ENCODE measurements at places on chromosomes 7 and 10.

GRCh38 chr10:57694956-57695608, 572.6 kb downstream of the IPMK start:
- no peak overlapping the region for H3K27ac ChIP-seq
- H3K27me3 ChIP-seq: no peaks in the 10 kb centered on the region
- no peaks in the 10 kb centered on the region for H3K36me3 ChIP-seq
- H3K4me1 ChIP-seq: no peaks in the 10 kb centered on the region
- no peak for DNase-seq

GRCh38 chr7:45031829-45032228, 31.8 kb downstream of the CCM2 start:
- H3K4me3 ChIP-seq: no peak overlapping the region
- H3K36me3 ChIP-seq: peaks cover 49% of the 10 kb centered on the region
- H3K27ac ChIP-seq: peak overlapping the region; percentile 85
- H3K27me3 ChIP-seq: no peaks in the 10 kb centered on the region

GRCh38 chr7:954330-955238, at the start of gene ADAP1:
ADAP1 (minus strand) TSS chr7:954680; CDS start chr7:954477, 203 bp downstream.
- peaks cover 2% of the 10 kb centered on the region for H3K27me3 ChIP-seq
- peak within 1 kb of the TSS; percentile 70 for H3K4me3 ChIP-seq
- peak; percentile 65 for DNase-seq
- peaks cover 12% of the 10 kb centered on the region for H3K36me3 ChIP-seq
- peak within 1 kb of the TSS; percentile 66 for H3K27ac ChIP-seq
- H3K4me1 ChIP-seq: peaks cover 15% of the 10 kb centered on the region

- H3K27me3 ChIP-seq: no peaks in the 10 kb centered on the region
- peak overlapping the region; percentile 85 for H3K27ac ChIP-seq
- H3K36me3 ChIP-seq: no peaks in the 10 kb centered on the region
- H3K4me1 ChIP-seq: peaks cover 25% of the 10 kb centered on the region
These were observed 115.2 kb downstream of the PLXNA4 start for GRCh38 chr7:132461032-132461592.

- H3K27me3 ChIP-seq: no peaks in the 10 kb centered on the region
- H3K27ac ChIP-seq: no peak overlapping the region
- H3K4me3 ChIP-seq: no peak overlapping the region
- no peaks in the 10 kb centered on the region for H3K4me1 ChIP-seq
- no peaks in the 10 kb centered on the region for H3K36me3 ChIP-seq
- DNase-seq: no peak
These were observed 21.1 kb upstream of the FAM13C start for GRCh38 chr10:59383436-59383835.

- no peak for DNase-seq
- H3K27ac ChIP-seq: no peak overlapping the region
- no peaks in the 10 kb centered on the region for H3K4me1 ChIP-seq
- no peak overlapping the region for H3K4me3 ChIP-seq
- H3K27me3 ChIP-seq: no peaks in the 10 kb centered on the region
These were observed 25.9 kb downstream of the TYW1 start for GRCh38 chr7:67022511-67022910.

DNA sequence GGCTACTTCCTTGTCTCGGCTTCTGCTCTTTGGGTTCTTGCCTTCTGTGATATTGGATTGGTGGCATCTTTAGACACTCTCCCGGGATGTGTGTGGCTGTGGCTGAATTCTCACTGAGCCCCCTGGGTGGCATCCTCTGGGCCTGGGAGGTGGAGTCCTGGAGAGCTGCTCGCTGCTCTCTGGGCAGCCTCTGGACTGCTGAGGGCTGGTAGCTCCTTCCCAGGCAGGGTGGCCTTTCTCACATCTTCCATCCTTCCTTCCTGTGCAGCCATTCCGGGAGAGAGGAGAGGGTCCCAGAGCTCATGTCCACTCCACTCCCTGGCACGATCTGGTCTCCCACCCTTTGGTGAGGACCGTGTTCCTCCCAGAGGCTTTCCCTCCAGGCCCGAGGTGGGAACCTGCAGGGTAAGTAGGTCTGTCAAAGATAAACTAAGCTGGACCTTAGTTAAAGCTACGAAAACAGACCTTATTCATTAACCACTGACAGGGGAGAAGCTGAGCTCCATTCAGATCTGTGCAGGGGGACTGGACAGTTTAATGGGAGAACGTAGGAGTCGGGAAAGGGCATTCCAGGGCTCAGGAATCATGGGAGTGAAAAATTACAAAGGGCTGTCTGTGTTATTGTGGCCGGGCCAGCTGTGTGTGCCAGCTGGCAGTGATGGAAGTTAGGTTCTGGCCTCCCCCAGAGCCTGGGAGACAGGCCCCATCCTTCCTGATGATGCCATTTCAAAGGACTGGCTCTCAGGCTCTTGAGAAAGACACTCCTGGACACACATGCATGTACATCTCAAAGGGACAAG, 8.7 kb downstream of the ATP6V0E2 start:
- H3K36me3 ChIP-seq: peaks cover 13% of the 10 kb centered on the region
- H3K27me3 ChIP-seq: no peaks in the 10 kb centered on the region
- H3K27ac ChIP-seq: peak overlapping the region; percentile 14
- no peak for DNase-seq
- H3K4me1 ChIP-seq: peaks cover 14% of the 10 kb centered on the region

- peak; percentile 81 for DNase-seq
- H3K27ac ChIP-seq: peak within 1 kb of the TSS; percentile 100
- H3K27me3 ChIP-seq: no peaks in the 10 kb centered on the region
- peaks cover 55% of the 10 kb centered on the region for H3K36me3 ChIP-seq
These were observed at the start of the genes ACTR3C and LRRC61 for GRCh38 chr7:150322833-150323681. ACTR3C (minus strand) TSS chr7:150323545; CDS start chr7:150295296, 28,249 bp downstream. LRRC61 (plus strand) TSS chr7:150323355; CDS start chr7:150336862, 13,507 bp downstream.

GRCh38 chr7:57482-58255, 134.7 kb upstream of the FAM20C start:
- no peaks in the 10 kb centered on the region for H3K36me3 ChIP-seq
- no peak overlapping the region for H3K4me3 ChIP-seq
- no peaks in the 10 kb centered on the region for H3K27me3 ChIP-seq
- no peaks in the 10 kb centered on the region for H3K4me1 ChIP-seq

DNA sequence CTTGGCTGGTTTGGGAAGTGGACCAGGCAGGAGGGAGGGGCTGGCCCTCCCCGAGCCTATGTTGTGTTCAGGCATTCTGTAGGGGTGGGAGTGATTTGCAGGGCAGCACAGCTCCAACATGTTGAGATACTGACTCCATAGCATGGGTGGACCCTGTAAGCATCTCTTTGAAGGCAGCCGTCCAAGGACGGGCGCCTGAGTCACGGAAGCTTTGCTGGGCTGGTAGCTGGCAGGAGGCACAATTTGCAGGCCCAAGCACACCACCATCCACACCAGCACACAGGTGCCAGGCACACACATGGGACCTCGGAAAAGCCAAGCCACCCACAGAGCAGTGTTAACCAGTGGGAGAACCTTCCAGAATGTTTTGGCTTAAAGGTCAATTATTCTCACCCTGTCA, 505.1 kb upstream of the FOXK1 start:
- H3K4me3 ChIP-seq: no peak overlapping the region
- no peaks in the 10 kb centered on the region for H3K4me1 ChIP-seq
- no peaks in the 10 kb centered on the region for H3K27me3 ChIP-seq
- no peaks in the 10 kb centered on the region for H3K36me3 ChIP-seq
- no peak for DNase-seq
- H3K27ac ChIP-seq: no peak overlapping the region

DNA sequence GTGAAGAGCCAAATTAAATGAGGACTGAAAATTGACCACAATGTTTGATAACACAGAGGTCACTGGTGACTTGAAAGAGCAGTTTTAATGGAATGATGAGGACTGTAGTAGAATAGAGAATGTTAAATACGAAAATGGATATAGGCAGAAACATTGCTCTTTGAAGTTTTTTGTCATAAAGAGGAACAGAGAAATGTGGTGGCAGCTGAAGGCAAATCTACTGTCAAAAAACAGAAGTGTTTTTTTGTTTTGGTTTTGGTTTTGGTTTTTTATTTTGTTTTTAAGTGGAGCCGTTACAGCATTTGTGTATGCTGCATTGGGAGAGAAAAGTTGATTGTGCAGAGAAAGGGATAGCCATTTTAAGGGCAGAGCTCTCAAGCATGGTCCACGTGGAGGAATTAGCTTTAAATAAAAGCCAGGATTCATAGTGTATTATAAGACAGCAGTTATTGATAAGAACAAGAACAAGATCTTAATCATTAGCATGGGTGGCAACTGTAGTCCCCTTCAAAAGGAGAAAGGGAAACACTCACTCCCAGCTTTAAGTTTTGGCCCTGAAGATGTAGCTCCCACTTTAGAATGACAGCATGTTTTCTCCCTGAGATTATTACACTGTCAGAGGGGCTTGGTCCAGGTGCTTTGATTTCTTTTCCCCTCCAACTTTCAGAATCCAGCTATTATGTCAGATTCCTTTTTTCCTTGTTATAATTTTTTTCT, 156.7 kb upstream of the BET1 start:
- H3K4me3 ChIP-seq: no peak overlapping the region
- H3K36me3 ChIP-seq: no peaks in the 10 kb centered on the region
- no peak for DNase-seq
- H3K4me1 ChIP-seq: peaks cover 7% of the 10 kb centered on the region
- H3K27me3 ChIP-seq: peaks cover 1% of the 10 kb centered on the region

DNA sequence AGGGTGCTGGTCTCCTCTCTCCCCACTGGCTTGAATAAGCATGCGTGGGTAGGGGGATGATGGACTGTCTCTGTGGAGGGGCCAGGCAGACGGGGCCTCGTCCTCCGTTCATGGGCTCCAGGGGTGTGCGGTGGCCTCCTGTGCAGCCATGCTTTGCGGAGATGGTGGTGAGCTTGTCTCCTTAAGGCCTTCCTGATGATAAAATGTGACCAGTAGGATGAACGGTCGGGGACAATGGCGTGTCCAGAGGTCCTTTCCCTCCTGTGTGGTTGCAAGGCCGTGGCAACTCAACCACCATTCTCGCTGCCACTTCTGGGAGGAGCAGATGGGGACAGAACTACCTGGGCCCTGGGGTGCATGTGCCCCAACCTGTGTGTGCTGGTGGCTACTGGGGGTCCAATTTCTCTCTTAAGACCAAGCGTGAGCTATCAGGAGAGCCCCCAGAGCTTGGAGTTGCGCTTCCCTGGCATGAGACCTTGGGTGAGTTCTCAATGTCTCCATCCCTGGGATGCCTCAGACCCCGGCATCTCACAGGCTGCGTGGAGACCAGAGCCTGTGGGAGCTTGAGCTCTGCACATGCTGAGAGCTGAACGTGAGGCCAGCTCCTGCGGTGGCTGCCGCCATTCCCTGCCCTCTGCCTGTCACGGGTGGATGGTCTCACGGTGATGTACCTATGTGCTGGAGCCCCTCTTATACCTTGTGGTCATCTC, 112.2 kb downstream of the INPP5A start:
- H3K4me1 ChIP-seq: no peaks in the 10 kb centered on the region
- H3K36me3 ChIP-seq: no peaks in the 10 kb centered on the region
- H3K4me3 ChIP-seq: no peak overlapping the region
- no peak overlapping the region for H3K27ac ChIP-seq
- DNase-seq: no peak
- H3K27me3 ChIP-seq: no peaks in the 10 kb centered on the region

- H3K27me3 ChIP-seq: peaks cover 27% of the 10 kb centered on the region
- H3K4me1 ChIP-seq: peaks cover 3% of the 10 kb centered on the region
- no peaks in the 10 kb centered on the region for H3K36me3 ChIP-seq
- DNase-seq: peak; percentile 29
- no peak overlapping the region for H3K27ac ChIP-seq
- H3K4me3 ChIP-seq: no peak overlapping the region
These were observed 29.0 kb downstream of the JAKMIP3 start for GRCh38 chr10:132094581-132095234.

DNA sequence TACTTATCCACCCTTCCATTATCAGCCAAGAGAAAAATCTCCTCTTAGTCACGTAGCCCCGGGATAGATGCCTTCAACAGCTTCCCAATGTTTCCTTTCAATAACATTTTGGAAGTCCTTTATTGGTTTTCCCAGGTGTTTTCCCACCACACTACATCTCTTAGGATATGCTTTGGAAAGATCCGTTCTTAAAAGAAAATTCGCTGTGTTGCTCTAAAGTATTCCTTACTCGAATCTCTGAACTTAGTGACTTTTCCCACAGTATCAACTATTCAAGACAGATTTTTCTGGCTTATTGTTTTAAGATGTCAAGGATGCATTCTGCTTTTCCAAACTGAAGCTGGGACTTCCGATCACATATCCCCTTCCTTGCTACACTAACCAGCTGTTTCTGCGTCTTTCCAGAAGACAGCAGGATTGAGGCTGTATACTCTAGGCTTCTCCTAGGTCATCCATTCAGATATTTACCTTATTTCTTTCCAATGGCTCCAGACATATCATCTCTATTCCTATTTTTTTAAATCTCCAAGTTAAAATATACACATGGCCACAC, 36.5 kb upstream of the SVIL start:
- DNase-seq: no peak
- H3K27me3 ChIP-seq: no peaks in the 10 kb centered on the region
- peaks cover 36% of the 10 kb centered on the region for H3K36me3 ChIP-seq
- H3K4me1 ChIP-seq: peaks cover 16% of the 10 kb centered on the region
- no peak overlapping the region for H3K4me3 ChIP-seq

- peak overlapping the region; percentile 95 for H3K27ac ChIP-seq
- DNase-seq: peak; percentile 72
- H3K27me3 ChIP-seq: no peaks in the 10 kb centered on the region
- peaks cover 52% of the 10 kb centered on the region for H3K36me3 ChIP-seq
- peaks cover 88% of the 10 kb centered on the region for H3K4me1 ChIP-seq
- H3K4me3 ChIP-seq: peak overlapping the region; percentile 32
These were observed 6.5 kb downstream of the VSIR start for GRCh38 chr10:71766717-71767419.

- H3K4me1 ChIP-seq: no peaks in the 10 kb centered on the region
- H3K27ac ChIP-seq: no peak overlapping the region
- no peaks in the 10 kb centered on the region for H3K36me3 ChIP-seq
- H3K4me3 ChIP-seq: no peak overlapping the region
- no peak for DNase-seq
These were observed 78.8 kb upstream of the ANLN start for GRCh38 chr7:36310897-36311296.

DNA sequence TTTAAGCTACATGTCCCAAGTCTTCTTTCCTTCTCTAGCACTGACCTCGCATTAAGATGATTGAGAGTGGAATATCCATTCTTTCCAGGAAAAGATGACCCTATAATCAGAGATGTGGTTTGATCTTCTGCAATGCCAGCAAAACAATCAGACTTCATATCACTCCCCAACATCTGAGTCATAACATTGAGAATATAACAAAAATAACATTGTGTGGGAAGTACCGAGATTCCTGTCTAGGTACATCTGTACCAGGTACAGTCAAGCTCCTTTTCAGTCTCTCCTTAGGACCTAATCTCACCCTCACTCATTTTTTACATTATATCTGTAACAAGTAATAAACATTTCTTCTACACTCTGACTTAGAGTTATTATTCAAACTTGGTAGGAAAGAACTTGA, 201.6 kb downstream of the LRRTM3 start:
- no peak overlapping the region for H3K4me3 ChIP-seq
- no peaks in the 10 kb centered on the region for H3K27me3 ChIP-seq
- H3K4me1 ChIP-seq: no peaks in the 10 kb centered on the region

GRCh38 chr7:127798769-127799372, 146.9 kb downstream of the SND1 start:
- DNase-seq: no peak
- H3K27me3 ChIP-seq: no peaks in the 10 kb centered on the region
- peaks cover 34% of the 10 kb centered on the region for H3K4me1 ChIP-seq
- no peak overlapping the region for H3K27ac ChIP-seq
- peaks cover 5% of the 10 kb centered on the region for H3K36me3 ChIP-seq
- H3K4me3 ChIP-seq: no peak overlapping the region

GRCh38 chr7:14024406-14024805, 34.9 kb upstream of the ETV1 start:
- no peaks in the 10 kb centered on the region for H3K27me3 ChIP-seq
- H3K27ac ChIP-seq: no peak overlapping the region
- DNase-seq: no peak
- H3K4me3 ChIP-seq: no peak overlapping the region
- H3K4me1 ChIP-seq: no peaks in the 10 kb centered on the region

Data from activated CD8-positive, alpha-beta T cell treated with anti-CD3 and anti-CD28 coated beads for 36 hours (primary cell).